ENCODE measurements at places on chromosomes 12 and 14.

GRCh38 chr12:104935886-104936285 is 22.2 kb downstream of the SLC41A2 start:
- no peak for DNase-seq

DNA sequence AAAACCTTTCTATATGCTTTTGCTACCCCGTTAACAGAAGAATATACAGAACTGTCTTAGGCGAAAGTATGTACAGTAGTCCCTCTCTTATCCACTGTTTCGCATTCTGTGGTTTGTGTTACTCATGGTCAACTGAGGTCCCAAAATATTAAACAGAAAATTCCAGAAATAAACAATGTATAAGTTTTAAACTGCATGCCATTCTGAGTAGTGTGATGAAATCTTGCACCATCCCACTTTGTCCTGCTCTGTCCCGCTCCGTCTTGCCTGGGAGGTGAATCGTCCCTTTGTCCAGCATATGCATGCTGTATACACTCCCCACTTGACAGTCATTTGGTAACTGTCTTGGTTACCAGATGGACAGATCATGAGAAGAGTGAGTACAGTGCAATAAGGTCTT is 70.1 kb upstream of the STRN3 start:
- peak; percentile 53 for DNase-seq

GRCh38 chr12:6620137-6620884 is 13.1 kb upstream of the CHD4 start:
- DNase-seq: peak; percentile 33

GRCh38 chr12:80192087-80192486 is 92.8 kb downstream of the OTOGL start:
- no peak for DNase-seq

GRCh38 chr14:29321646-29322045 is 555.1 kb downstream of the FOXG1 start:
- peak; percentile 75 for DNase-seq

- no peak for DNase-seq
Measured at GRCh38 chr12:12626471-12626870, 14.8 kb downstream of the CREBL2 start.

DNA sequence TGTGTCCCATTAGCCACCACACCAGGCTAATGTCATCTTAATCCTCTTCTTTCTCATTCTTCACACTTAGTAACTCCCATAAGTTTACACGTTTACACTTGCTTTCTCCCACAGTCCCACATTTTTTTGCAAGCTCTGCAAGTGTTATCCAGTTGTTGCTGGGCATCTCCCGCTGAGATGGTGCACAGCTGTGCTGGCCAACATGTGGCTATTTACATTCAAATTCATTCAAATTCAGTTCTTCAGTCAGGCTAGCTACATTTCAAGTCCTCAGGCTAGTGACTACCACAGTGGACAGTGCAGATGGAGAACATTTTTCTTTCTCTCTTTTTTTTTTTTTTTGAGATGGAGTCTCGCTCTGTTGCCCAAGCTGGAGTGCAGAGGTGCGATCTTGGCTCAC is 9.8 kb upstream of the TEAD4 start:
- no peak for DNase-seq

DNA sequence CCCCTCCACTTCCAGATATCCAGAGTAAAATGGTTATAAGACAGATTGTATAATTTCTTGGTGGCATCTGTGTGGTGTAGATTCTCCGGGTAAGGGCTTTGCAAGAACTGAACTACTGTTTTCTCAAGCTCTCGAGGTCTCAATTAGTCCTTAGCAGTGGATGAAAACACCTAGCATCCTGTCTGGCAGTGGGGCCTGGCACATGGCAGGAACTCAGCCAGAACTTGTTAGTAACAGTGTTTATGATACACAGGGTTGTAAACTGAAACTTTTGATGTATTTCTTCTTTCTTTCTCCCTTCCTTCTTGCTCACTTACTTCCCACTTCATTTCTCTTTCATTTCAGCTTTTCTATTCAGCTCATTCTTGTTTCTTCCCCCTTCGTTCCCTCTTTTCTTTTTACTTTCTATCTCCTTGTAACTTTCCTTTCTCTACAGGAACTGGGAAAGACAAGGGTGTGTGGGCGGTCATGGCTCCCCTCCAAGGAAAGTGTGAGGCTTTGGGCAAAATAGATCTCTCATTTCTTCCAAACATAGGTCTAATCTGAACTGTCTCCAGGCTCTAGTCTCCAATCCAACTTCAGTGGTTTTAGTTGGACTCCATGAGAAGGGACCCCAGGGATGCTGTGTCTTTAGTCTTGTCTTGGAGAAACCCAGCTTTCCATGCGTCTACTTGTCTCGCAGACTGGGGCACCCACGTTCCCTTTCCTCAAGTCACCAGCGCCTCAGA is 159.7 kb downstream of the PAH start:
- DNase-seq: peak; percentile 21

DNA sequence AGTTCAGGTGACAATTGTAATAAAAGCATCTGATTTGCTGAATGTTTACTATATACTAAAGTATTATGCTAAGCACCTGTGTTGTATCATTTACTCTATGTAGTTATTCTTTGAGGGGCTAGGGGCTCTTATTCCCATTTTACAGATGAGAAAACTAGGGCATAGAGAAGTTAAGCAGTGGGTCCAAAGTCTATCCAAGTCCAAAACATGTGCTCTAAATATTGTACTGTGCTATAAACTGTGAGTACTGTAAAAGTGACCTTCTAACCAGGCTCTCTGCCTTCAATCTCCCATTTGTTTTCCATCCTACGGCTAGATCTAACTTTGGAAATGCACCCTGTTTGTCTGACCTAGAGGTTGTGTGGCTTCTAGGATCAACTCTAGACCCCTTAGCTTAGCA is 9.0 kb downstream of the ACVR1B start:
- DNase-seq: no peak

DNA sequence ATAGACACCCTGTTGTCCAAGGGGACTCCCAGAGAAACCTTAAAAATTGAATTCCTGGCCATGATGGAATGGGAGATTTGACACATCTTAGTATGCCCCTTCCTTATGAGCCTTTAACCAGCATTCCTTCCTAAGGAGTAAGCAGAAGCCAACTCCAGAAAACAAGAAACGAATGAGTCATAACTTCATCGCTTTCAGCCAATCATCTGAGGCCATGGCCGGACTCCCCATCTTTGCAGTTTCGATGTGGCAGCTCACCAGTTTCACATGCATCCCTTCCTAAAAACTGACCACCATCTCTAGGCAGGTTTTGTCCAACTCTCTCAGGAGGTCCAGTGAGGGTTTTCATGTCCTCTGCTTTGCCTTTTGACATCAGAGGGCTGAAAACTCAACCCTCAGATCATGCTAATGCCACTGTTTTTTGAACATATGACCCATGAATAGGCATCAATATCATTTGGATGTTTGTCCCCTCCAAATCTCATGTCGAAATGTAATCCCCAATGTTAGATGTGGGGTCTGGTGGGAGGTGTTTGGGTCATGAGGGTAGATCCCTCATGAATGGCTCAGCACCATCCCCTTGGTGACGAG is 19.9 kb downstream of the DAAM1 start:
- peak; percentile 84 for DNase-seq

GRCh38 chr12:2959505-2960389 is 550 bp downstream of the TEAD4 start:
- peak; percentile 81 for DNase-seq

DNA sequence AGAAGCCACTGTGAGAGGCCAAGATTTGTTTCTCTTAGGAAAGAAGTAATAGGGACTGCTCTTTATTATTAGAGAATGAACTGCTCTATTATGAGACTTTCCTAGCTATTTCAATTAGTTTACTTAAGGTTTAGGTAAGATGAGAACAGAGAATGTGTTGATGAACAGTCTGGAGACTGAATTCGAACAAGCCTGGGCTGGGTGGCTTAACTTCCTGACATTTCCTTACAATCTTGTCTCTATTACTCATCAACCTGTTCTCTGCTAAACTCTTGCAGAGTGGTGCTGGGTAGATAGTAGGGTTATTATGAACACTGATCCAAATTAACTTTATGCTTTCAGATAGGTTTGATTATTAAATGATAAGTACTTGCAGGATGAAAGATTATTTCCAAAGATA is 31.2 kb downstream of the SLC15A5 start:
- no peak for DNase-seq

DNA sequence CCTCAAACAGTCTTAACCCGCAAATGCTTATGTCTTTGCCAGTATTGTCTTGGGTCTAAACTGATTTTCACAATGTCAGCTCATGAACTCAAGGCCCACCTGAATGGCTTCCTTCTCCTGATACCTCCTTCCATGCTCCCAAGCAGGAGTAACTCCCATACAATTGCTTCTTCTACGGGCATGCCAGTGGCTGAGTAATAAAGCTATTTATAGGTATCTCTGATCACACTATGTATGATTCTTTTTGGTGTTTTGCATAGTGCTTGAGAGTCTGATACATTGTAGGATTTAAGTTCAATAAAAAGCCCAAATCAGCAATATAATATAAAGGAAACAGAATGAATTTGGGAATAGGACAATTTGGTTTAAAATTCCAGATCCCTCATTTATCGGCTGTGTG is 235.0 kb upstream of the DCN start:
- DNase-seq: no peak
